ENCODE measurements at places on chromosomes 11 and 22. TPM values are rescaled to one million over a fixed set of nuclear protein-coding genes. Genes with fewer than 3 reads are reported as not detected.

The HEPACAM gene
- total RNA-seq, result not detected

The MS4A6A gene
- 0.65 TPM for total RNA-seq

The DRICH1 gene
- total RNA-seq, result not detected

The CNGA4 gene
- total RNA-seq, result not detected

The KRTAP5-9 gene
- total RNA-seq, result not detected

The OR8B3 gene
- not detected for total RNA-seq

The PRAME gene
- total RNA-seq, result not detected

The PLA2G3 gene
- total RNA-seq, result not detected

The TSGA10IP gene
- not detected for total RNA-seq

The CAT gene
- 40.3 TPM for total RNA-seq

The OR52A5 gene
- not detected for total RNA-seq

The GRIK4 gene
- total RNA-seq, result not detected

The ARHGAP8 gene
- total RNA-seq, result not detected

The CHRM1 gene
- not detected for total RNA-seq

The TNNI2 gene
- total RNA-seq, result not detected

The ANO5 gene
- 0.44 TPM for total RNA-seq

The MS4A14 gene
- total RNA-seq, result not detected

The STIP1 gene
- 189 TPM for total RNA-seq

The THOC5 gene
- 56.8 TPM for total RNA-seq

The SIPA1 gene
- total RNA-seq, result 33.8 TPM

The HYLS1 gene
- total RNA-seq, result 7.7 TPM

The OR52R1 gene
- total RNA-seq, result not detected

The ALDH3B2 gene
- not detected for total RNA-seq

The DDTL gene
- 0.25 TPM for total RNA-seq

The CHEK1 gene
- total RNA-seq, result 28.2 TPM

The ZP1 gene
- total RNA-seq, result not detected

The USP35 gene
- 8.1 TPM for total RNA-seq

The C11orf65 gene
- not detected for total RNA-seq

The ARFGAP3 gene
- total RNA-seq, result 42.6 TPM

The NCAPD3 gene
- 27.7 TPM for total RNA-seq

The APOA4 gene
- not detected for total RNA-seq

The IGSF9B gene
- not detected for total RNA-seq

The OR5AP2 gene
- total RNA-seq, result not detected

The RNF169 gene
- total RNA-seq, result 21.4 TPM

The BATF2 gene
- total RNA-seq, result 0.32 TPM

The ENTHD1 gene
- total RNA-seq, result not detected

The TCN1 gene
- total RNA-seq, result not detected

The CD3G gene
- total RNA-seq, result not detected

The RAB39A gene
- total RNA-seq, result not detected

The NUCB2 gene
- 55.0 TPM for total RNA-seq

The CHCHD10 gene
- total RNA-seq, result 2.8 TPM

The OR56A1 gene
- total RNA-seq, result not detected

The SORL1 gene
- 0.38 TPM for total RNA-seq

The SLC16A8 gene
- total RNA-seq, result not detected

The BACE1 gene
- total RNA-seq, result 13.0 TPM

The BIK gene
- 2.0 TPM for total RNA-seq

The CLDN5 gene
- 926 TPM for total RNA-seq

The RFPL2 gene
- not detected for total RNA-seq

The MS4A12 gene
- not detected for total RNA-seq
